ENCODE measurements at places on chromosomes 5 and 9.

- DNase-seq, result no peak
These were observed 52.5 kb upstream of the RPS23 start for GRCh38 chr5:82330530-82331270.

DNA sequence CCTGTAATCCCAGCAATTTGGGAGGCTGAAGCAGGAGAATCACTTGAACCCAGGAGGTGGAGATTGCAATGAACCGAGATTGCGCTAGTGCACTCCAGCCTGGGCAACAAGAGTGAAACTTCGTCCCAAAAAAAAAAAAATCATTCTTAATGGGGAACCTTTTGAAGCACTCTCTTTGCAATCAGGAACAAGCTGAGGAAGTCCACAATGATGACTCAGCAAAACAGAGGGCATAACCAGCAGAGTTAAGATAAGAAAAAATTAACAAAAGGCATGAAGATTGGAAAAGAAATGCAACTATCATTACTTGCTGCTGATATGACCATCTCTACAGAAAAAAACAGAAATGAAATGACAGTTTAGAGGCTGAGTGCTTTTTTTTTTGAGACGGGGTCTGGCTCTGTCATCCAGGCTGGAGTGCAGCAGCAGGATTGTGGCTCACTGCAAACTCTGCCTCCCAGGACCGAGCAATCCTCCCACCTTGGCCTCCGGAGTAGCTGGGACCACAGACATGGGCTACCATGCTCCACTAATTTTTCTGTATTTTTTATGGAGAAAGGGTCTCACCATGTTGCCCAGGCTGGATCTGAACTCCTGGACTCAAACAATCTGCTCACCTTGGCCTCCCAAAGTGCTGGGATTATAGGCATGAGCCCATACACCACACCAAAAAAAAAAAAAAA is 88.0 kb downstream of the FNBP1 start:
- DNase-seq, result no peak

- no peak for DNase-seq
These were observed 144.3 kb downstream of the EFNA5 start for GRCh38 chr5:107526270-107526937.

DNA sequence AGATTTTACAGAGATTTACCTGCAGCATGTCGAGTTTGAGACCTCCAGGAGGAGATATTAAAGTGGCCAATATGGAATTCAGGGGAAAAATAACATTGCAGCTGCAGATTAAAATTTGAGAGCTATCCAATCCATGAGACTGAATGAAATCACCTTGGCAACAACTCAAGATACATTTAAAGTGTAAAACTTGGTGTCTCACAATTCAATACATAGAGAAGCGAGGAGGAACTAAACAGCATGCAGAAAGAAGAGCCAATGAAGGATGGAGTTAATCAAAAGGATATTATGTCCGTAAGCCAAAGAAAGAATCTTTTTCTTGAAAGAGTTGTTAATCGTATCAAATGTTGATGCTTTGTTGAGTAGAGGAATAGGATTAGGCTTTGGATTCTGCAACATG is 455.1 kb downstream of the CDH18 start:
- DNase-seq, result no peak

- DNase-seq, result no peak
These were observed 43.3 kb downstream of the ZNF618 start for GRCh38 chr9:113919382-113919781.

GRCh38 chr9:88966894-88967676 is 24.2 kb upstream of the S1PR3 start:
- no peak for DNase-seq
